ENCODE measurements at places on chromosomes 2 and 18. TPM values are rescaled to one million over a fixed set of nuclear protein-coding genes. Genes with fewer than 3 reads are reported as not detected.

- no peak for DNase-seq
These were observed 11.5 kb upstream of the RTN4 start for GRCh38 chr2:55061523-55062344.

DNA sequence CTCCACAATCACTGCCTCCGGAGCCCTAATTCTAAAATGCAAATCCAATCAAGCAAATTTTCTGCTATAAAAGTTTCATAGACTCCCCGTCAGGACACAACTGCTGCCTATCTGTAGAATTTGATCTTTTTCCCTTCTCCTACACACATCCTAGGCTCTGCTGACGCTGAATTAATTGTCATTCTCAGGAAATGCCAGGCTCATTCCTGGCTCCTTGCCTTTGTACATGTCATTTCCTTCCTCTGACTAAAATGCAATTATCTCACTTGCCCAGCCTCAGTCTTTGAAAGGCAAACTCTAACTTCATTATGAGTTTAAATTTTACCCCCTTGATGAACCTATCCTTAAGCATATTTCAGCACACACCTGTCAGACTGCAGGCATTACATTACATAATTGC, 844.9 kb upstream of the CRIM1 start:
- DNase-seq: no peak

The DUSP19 gene
- total RNA-seq: 0.67 TPM

The GPR35 gene
- 1.9 TPM for total RNA-seq

The FIGN gene
- total RNA-seq: 10.3 TPM

The KIAA2012 gene
- total RNA-seq: not detected

GRCh38 chr2:196108604-196109003, 40.0 kb upstream of the DNAH7 start:
- DNase-seq: no peak

- no peak for DNase-seq
These were observed 78.9 kb downstream of the RAB31 start for GRCh38 chr18:9787036-9787435.

DNA sequence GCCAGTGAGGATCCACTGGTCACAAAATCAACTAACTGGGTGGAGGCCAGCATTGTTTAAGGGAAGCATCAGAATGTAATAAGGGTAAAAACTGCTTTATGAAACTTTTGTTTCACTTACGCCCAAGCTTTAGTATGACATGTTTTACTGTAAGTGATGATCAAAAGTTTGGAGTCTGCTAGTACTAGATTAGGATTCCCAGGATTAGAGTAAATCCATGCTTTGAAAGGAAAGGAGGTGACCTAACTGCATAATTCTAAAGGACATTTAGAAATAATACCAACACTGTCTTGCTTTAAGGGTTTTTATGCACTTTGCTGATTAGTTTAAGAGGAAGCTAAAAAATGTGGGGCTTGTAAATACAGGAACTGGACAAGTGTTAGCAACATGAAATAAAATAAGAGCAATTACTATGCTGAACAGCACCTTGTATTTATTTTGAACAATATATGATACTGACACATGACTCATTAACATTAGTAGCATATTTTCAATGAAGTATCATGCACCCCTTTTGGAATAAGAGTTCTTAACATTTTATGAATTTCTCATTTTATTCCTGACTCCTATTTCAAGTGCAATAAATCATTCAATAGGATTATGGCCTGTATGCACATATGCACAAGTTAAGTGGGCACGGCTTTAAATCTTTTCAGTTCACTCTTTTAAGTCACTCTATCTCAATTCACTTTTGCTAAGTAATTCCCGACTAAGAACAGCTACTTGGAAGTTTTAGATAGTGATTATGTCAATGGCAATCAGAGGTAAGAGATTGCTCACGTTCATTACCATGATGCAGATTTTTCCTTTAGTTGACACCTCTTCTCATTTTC, 62.5 kb downstream of the STK39 start:
- DNase-seq: no peak

GRCh38 chr2:69102041-69102593, 89.1 kb downstream of the ANTXR1 start:
- DNase-seq: no peak

The MC5R gene
- total RNA-seq: not detected

The TMBIM1 gene
- total RNA-seq: 516 TPM

DNA sequence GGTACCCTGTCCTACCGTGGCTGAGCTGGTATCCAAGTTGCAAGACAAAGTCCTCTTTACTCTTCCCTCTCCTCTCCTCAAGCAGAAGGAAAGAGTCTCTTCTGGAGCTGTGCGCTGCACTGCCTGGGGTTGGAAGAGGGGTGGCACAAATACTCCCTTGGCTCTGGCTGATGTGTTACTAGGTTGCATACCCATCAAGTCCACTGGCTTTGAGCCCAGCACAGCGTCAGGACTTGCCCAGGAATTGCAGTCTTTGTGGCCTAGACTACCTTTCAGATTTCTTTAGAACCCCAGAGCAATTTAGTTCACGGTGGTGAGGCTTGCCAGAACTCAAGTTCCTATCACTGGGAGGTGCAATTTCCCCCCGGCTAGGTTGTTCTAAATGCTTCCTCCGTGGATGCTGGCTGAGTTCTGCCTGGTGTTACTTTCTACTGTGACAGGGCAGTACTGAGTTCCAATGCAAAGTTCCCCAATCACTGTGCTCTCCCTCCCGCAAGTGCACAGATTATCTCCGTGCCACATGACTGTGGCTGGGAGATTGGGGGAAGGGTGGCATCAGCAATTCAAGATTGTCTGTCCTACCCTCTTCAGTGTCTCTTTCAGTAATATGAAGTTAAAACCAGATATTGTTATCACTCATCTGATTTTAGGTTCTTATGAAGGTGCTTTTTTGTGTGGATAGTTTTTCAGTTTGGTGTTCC, 13.4 kb downstream of the MYO3B start:
- no peak for DNase-seq

DNA sequence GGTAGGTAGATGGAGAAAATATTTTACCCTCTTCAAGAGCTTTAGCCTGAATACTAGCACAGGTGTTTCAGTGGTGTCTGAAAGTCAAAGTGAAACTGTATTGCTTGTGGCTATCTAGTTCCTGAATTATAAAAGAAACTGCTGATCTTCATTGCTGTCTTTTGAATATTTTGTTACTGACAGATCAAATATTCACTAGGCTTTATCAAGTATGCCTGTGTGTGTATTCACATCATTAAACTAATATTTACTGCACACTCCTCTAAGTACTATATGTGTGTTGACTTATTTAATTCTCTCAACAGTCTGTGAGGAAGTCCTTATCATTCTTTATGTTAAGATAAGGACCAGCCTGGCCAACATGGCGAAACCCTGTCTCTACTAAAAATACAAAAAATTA, 139.6 kb downstream of the SOCS6 start:
- DNase-seq: no peak

The TBC1D8 gene
- total RNA-seq: 21.3 TPM

The SERPINB4 gene
- total RNA-seq: not detected

The NEU4 gene
- 1.1 TPM for total RNA-seq

Measured in mesenteric fat pad (tissue), 1 donor.